Tibial artery (tissue), 4 donors: ENCODE measurements at places on chromosomes 1 and 21.

DNA sequence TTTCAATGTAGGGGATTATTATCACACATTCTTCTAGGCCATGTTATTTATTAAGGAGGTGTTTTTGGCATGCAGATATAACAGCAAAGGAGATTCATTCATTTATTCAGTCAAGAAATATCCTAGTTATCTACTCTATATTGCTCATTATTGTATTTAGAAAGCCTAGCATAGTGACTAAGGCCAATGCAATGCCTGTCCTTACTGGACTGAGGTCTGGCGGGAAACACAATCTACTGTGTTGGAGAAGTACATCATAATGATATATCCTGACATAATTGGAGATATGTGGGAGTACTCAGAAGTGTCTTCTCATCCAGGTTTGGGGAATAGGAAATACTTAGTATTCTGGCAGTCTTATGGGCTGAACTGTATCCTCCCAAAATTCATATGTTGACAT, 421.5 kb upstream of the USP24 start:
- DNase-seq, result no peak

DNA sequence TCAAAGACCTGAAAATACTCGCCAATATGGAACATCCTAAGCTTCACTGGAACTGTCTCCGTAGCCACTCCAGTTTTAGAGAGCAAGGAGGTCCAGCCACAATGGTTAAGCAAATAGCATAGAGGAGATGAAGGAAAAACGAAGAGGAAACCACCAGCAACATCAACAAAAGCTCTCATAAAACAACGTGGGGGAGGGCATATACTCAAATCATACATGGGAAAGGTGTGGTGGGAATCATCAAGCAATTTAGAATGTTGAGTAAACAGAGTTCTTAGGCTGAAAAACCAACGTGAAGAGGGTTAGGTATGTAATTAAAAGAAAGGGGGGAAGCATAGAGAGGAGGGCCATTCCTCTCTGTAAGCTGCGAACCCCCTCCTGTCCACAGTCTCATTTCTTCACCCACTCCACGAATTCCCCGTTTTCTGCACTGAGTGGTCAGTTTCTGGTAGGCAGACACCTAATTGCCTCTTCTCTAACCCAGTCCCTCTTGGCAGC, 1.0 kb downstream of the TMEM59 start:
- no peak for DNase-seq

- DNase-seq, result no peak
Measured at GRCh38 chr1:39361446-39361845, 130.0 kb upstream of the BMP8A start.

DNA sequence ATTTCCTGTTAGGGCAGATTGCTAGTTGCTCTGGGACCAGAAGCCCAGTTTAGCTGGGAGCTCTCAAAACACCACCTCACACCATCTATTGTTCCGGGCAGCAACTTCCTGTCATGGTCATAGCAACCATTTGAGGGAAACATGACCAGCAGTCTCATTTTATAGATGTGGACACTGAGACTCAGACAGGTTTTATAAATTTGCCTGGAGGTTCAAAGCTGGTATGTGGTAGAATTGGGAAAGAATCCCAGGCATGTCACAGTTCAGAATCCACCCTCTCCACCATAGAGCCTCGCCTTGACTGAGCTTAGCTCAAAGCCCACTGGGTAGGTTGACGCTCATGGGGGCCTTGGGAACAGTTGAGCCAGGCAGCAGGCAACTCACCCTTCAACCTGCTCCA, 14.0 kb upstream of the TRIM67 start:
- DNase-seq, result no peak

DNA sequence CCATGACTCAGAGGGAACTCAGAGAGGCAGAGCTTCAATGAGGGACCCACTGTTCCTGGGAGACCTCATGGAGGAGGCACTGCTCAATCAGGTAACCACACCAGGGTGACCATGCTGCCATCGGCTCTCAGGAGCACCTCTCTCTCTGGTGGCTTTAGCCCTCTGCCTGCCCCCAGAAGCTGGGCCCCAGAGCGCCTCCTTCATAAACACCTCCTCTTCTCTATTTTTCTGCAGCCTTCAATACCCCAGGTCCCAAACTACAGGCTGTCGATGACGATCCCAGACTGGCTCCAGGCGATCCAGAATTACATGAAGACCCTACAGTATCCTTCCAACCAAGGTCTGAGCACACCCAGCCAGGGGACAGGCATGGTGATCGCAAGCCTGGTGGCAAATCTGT, 10.6 kb downstream of the VASH2 start:
- no peak for DNase-seq

DNA sequence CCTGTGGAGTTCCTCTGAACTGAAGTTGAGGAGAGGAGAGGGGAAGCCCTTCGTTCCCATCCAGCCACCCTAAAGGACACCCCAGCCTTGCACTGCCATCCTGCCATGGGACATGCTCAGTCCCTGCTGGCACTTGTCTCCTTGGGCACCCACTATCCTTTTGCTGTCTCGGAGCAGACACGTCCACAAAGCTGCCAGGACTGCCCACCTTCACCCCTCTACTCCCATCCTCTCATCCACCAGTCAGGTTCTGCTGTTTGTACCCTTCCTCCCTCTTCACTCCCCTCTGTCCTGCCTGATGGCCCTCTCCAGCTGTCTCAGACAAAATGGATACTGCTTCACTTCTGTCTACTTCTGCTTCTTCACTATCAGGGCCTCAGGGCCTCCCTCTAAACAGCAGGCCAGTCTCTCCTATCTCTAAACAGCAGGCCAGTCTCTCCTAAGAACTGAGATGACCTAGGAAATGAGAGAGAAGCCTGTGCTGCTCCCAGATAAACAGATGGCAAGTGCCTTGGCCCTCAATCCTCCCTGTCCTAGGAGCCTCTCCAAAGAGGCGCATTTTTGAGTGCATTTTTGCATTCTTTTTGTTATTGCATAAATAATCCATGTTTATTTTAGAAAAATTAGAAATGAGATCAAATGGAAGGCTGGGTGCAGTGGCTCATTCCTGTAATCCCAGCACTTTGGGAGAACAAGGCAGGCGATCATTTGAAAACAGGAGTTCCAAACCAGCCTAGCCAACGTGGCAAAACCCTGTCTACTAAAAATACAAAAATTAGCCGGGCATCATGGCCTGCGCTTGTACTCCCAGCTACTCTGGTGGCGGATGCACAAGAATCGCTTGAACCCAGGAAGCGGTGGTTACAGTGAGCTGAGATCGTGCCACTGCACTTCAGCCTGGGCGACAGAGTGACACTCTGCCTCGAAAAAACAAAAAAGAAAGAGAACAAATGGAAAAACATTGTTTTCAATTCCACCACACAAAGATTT, 4.4 kb upstream of the PYCR2 start:
- no peak for DNase-seq

DNA sequence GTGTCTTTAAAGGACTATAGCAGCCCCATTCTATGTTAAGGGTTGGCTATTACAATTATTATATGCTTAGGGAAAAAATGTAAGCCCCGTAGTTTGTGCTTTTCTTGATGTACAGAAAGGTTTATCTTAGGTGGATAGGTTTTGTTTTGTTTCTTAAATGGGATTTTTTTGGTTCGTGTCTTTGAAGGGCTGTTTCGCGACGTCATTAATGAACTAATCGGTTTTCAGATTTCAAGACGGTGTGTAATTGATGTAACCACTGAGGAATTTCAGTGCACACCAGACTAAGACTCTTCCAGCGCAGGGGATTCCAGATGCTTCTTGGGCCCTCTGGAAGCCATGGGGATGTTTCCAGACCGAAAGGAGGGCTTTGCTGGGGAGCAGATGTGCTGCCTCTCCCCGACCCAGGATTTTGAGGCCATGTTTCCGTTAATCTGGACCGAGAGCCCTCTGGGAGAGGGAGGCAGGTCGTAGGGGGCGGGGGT, 4.8 kb upstream of the SIM2 start:
- DNase-seq, result no peak

GRCh38 chr1:16980473-16981268, at the start of gene MFAP2:
Gene MFAP2 (minus strand): TSS chr1:16980620. CDS start chr1:16978273, 2,347 bp downstream.
- DNase-seq, result no peak

DNA sequence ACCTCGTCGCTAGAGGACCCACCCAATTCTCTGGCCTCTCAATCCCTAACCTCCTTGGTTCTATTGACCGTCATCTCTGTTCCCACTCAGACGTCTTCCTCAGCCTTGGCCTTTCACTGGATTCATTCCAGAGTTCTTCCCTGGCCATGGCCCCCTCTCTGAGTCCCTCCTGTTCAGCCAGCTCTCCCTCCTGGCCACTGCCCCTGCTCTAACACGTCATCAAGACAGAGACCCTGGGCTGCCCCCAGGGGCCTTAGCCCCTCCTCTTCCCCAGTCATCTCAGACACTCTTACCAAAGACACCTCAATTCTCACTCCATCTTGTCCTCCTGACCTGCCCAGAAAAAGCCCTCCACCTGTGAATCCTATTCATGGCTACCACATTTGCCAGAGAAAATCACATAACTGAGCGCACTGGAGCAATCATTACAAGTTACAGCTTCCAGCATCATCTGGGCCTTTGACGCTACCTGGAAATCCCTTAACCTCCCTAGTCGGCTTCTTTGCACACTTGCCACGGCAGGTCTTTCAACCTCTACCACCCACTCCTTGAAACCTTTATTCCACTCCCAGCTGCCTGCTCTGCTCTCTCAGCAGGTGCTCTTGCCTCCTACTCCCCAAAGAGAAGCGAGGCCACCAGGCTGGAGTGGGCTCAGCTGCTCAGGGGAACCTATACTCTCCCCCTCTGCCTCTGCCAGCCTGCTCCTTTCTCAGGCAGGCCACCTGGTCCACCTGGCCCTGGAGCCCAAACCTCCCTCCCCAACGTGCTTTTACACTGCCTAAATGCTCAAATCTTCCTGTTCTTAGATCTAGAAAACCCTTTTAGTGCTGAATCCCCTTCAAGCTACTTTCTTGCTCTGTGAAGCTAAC, 14.0 kb downstream of the DCST2 start:
- DNase-seq, result peak; percentile 56

DNA sequence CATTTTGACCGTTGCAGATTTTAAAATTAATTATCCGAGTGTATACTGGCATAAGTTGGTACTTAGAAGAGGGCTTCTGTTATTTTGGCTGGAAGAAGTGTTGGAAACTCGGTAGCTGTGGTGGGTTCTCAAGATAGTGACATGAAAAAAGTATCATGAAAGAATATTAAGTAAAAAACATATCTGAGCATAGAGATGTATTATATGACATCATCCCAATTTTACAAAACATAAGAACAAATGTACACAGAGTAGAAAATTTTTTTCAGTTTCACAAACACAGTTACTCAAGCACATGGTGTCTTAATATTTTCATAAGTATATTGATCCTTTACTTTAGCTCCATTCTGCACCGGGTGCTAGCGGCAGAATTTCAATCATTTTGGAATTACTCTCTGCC, 684 bp downstream of the IFI16 start:
- DNase-seq, result no peak

GRCh38 chr1:44035726-44036408, 4.6 kb upstream of the SLC6A9 start:
- peak; percentile 78 for DNase-seq

- DNase-seq, result no peak
Measured at GRCh38 chr21:31064803-31065202, 26.5 kb upstream of the KRTAP19-8 start.

DNA sequence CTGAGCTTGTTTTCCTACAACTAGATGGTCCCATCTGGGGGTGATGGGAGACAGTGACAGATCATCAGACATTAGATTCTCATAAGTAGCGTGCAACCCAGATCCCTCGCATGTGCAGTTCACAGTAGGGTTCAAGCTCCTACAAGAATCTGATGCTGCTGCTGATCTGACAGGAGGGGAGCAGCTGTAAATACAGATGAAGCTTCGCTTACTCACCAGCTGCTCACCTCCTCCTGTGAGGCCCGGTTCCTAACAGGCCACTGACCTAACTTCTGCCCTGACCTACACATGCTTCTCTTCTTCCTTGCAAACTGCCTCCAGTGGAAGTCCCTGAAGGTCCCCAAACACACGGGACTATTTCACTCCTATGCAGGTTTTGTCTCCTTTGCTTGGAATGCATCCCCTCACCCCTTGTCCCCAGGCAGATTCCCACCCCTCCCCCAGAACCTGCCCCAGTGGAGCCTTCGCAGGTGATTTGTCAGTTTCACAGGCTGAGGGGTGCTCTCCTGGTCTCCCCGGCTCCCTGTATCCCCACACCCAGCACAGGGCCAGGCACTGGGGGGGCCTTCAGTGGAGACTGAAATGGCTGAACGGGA, 5.7 kb upstream of the ZBTB48 start:
- DNase-seq, result no peak

DNA sequence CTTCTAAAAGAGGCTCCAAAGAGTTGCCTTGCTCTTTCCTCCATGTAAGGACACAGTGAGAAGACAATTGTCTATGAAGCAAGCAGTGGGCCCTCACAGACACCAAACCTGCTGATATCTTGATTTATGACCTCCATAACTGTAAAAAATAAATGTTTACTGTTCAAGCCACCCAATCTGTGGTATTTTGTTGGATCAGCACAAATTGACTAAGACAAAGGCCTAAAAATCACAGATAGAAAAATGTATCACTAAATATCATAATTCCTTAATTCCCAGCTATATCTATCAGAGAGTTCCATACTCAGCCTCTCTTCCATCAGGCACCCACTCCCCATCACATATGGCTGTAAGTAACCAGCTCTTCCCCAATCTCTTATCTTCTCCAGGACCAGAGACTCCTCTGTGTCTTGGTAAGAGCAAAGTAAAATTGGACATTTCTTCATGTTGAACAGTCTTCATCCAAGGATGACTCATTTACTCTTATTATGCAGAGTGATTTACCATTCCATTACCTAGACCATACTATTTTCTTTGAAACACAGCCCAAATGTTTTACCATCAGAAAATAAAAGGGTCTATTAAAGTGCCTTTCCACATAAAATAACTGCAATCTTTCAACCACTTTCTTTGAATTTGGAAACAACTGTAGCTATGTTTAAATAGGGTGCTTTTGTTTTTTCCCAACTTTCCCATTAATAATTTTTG, 503.6 kb downstream of the MRPL39 start:
- DNase-seq, result no peak

DNA sequence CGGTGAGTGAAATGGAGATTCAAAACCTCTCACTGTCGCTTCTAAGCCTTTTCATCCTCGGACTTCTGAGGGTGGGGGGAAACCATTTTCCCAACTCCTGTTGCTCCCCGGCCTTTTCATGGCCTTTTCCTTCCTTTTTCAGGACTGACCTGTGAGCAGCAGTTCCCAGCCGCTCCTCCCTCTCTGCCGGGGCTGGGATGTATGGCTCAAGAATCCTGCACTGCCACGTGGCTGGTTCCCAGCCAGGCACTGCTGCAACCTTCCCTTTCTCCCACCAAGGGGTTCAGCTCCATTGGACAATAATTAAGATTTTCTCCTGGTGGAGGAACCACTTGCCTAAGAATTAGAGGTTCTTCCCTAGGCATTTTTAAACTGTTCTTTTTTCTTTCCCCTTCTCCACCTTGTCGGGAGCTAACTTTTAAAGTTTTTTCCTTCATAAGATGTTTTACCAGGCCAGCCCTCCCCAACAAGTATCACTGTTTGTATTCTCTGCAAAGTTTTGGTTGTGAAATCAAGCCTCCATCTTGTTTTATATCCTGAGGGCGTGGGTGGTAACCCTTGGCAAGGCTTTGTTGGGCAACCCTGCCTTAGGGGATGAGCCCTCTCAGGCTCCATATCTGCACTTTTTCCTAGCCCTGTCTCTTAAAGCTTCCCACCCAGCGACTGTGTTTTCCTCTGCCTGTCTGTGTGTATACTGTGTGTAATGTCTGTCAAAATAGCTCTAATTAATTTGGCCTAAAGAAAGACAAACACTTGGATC, 1166.6 kb upstream of the ADGRL2 start:
- no peak for DNase-seq
